ENCODE measurements at places on chromosomes 4 and X. TPM values are rescaled to one million over a fixed set of nuclear protein-coding genes. Genes with fewer than 3 reads are reported as not detected.

- DNase-seq = peak; percentile 3
These were observed 181.5 kb downstream of the GC start for GRCh38 chr4:71602289-71602900.

DNA sequence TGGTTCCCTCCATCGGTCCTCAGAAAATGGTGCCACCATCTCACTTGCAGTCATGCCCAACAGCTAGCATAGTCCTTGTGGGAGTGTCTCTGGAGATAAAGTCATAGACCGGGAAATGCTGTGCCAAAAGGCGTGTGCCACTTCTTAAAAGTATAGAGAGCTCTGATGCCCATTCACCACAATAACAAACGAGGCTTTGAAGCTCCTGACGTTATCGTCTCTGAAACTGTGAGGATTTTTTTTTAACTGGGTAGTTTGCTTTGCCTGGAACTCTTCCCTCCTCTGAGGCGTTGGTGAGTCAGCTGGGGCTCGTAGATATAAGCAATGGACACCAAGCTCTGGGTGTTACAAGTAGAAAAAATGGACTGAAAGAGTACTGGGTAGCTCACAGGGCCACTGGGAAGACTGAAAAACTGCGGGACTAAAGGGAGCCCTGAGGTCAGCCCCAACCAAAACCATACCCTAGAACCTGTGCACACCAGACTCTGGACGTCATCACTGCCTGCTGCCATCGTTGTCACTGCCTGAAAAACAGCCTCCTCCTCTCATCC lies 89.4 kb upstream of the TRIM2 start:
- peak; percentile 86 for DNase-seq

GRCh38 chr4:105936901-105937300 lies 41.6 kb downstream of the NPNT start:
- DNase-seq = no peak

GRCh38 chrX:117985241-117985640 lies 131.4 kb downstream of the KLHL13 start:
- DNase-seq = no peak

DNA sequence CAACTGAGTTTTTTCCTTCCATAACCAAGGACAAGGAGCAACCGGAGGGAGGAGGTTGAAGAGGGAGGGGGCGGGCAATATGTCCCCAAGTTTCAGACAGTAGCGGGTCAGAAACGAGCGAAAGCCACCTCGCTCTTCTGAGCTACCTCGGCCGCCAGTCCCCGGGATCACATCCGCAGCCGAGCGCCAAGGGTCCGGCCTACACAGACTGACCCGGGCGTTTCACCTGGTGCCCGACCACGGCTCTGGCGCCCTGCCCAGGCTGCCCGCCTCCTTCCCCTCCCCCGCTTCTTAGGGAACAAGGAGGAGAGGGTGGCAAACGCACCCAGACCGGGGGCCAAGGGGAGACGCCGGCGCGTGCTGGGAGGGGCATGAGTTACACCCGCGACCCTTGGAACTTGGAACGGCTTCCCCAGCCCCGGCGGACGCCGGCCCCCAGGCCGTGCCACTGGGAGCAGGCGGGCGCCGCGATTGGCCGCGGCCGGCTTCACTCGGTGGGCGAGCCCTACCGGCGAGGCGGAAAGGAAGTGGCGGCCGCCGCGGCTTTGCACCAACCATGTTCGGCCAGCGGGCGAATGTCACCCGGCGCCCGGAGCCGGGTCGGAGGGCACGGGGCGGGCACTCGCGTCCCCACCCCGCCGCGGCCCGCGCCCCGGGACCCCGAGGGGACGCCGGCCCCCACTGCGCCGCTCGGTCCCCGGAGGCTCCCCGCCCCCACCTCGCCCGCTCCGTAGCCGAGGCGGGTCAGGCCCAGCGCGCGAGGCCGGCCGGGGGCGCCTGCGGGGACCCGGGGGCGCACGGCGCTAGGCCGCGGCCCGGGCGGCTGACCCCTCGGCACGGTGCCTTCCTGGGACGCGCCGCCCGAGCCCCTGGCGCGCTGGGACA lies 1.5 kb downstream of the IRF2 start:
- peak; percentile 38 for DNase-seq

DNA sequence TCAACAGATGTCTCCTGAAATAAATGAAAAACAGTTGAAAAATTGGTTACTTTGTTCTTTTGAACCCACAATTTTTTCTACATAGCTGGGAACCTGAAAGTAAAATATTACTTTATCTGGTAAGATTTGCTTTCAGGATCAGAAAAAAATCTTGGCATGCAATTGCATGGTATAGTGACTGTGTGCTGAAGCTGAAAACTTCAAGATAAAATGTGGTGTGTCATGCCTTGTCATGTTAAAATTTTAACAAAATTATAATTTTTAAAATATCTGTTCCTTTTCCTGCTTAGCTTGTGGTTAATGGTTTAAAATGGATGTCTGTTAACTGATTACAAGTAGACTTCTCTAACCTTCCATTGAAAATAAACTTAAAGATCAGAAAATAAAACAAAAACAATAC lies 904.8 kb downstream of the PDHA2 start:
- no peak for DNase-seq

- DNase-seq = no peak
These were observed 295.3 kb upstream of the CTSO start for GRCh38 chr4:156248917-156249316.

GRCh38 chrX:3141031-3141430 lies 99.8 kb downstream of the ARSF start:
- DNase-seq = no peak

GRCh38 chrX:47864785-47865184 lies 28.1 kb downstream of the ZNF81 start:
- no peak for DNase-seq

GRCh38 chr4:134426821-134427220 lies 225.2 kb upstream of the PABPC4L start:
- no peak for DNase-seq

GRCh38 chrX:153686711-153687110 lies 1.0 kb upstream of the SLC6A8 start:
- DNase-seq = no peak

DMRTC1 gene
- not detected for total RNA-seq

LPAR4 gene
- 0.07 TPM for total RNA-seq

PCDH19 gene
- not detected for total RNA-seq

MAP3K15 gene
- total RNA-seq = 0.86 TPM

CENPE gene
- total RNA-seq = 18.4 TPM

CTAG2 gene
- total RNA-seq = not detected

Data from A172 (cell line).